Cardiac muscle cell (in vitro differentiated cells and primary cell): ENCODE measurements at places on chromosomes 1 and 21. TPM values are rescaled to one million over a fixed set of nuclear protein-coding genes. Genes with fewer than 3 reads are reported as not detected.

- no peaks in the 10 kb centered on the region for H3K27me3 ChIP-seq
- no peak overlapping the region for H3K4me3 ChIP-seq
- DNase-seq: no peak
- H3K27ac ChIP-seq: no peak overlapping the region
- H3K36me3 ChIP-seq: peaks cover 13% of the 10 kb centered on the region
Measured at GRCh38 chr21:32382108-32382644, 10.6 kb downstream of the URB1 start.

- DNase-seq: no peak
- H3K36me3 ChIP-seq: no peaks in the 10 kb centered on the region
Measured at GRCh38 chr1:192461684-192462083, 113.9 kb upstream of the RGS1 start.

DNA sequence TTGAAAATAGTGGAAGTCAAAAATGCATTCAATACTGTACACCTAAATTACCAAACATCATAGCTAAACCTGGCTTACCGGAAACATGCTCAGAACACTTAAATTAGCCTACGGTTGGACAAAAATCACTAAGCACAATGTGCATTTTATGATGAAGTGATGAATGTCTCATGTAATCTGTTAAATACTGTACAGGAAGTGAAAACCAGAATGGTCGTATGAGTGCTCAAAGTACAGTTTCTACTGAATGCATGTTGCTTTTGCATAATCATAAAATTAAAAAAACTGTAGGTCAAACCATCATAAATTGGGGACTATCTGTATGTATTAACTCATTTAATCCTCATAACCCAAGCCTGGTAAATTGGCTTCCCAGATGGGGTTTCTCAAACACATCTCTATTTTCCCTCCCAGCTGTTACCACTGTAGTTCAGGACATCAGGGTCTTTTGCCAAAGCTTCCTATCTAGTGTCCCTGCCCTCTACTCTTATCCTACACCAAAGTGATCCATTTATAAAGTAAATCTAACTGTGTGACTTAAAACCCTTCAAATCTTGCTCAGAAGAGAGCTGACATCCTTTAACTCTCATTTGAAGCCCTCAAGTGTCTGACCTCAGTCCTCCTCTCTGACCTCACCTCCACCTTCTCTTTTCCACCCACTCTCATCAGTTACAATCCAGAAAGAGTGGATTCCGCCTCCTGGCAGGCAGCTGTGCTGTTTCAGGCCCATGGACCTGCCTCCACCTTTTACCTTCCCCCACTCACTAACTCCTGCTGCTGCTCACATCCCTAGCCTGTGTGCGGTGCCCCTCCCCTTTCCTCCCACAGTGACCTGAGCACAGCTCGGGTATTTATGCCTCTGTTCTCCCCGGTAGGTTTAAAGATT, 356.4 kb upstream of the ST6GALNAC5 start:
- peak overlapping the region; percentile 19 for H3K27ac ChIP-seq
- H3K36me3 ChIP-seq: no peaks in the 10 kb centered on the region
- no peak for DNase-seq

DNA sequence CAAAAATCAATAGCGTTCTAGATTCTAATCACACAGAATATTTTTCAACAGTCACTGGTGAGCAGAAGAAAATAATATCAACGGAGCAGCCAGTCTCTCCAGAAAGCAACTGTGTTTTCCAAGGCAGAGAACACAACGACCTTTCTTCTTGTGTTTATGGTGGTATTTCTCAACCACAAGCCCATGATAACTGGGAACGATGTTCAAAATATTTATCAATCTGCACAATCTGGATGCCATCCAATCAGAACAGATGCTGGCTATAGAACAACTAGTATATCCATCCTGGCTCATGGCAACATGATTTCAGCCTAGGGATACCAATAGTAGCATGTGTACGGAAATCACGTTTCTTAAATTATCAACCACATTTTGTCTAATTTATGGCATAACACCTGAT, 162.7 kb upstream of the RUNX1 start:
- peaks cover 73% of the 10 kb centered on the region for H3K27me3 ChIP-seq
- no peaks in the 10 kb centered on the region for H3K36me3 ChIP-seq
- H3K4me1 ChIP-seq: no peaks in the 10 kb centered on the region

The NR1I3 gene
- total RNA-seq: 0.33 TPM in 1 of 2 replicates, not detected in the other
